HuH-7 (cell line): ENCODE measurements at places on chromosomes 11 and 22.

DNA sequence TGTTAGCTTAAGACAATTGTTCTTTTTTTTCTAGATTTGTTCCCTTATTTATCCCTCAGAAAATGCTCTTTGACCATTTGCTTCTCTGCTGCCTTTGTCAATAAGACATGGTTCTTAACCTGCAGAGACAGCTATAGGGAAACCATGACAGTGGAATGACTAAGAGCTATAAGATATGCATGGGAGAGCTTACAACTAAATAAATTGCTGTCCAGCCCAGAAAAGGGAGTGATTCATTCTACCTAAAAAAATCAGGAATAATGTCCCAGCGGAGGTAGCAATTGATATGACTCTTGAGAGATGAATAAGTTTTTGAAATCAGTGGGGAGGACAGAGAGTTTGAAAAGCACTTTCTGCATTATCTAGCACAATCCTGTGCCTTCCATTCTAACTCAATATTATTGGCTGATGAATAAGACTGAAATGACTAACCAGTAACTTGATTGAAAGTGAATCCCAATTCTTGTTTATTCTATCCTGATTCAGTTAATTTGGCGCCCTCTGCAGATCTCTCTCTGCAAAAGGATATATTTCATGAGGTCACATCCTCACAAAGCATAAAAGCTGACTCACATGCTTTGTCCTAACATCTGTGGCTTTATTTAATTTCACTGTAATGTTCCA lies 680.5 kb upstream of the API5 start:
- peak; percentile 2 for DNase-seq

DNA sequence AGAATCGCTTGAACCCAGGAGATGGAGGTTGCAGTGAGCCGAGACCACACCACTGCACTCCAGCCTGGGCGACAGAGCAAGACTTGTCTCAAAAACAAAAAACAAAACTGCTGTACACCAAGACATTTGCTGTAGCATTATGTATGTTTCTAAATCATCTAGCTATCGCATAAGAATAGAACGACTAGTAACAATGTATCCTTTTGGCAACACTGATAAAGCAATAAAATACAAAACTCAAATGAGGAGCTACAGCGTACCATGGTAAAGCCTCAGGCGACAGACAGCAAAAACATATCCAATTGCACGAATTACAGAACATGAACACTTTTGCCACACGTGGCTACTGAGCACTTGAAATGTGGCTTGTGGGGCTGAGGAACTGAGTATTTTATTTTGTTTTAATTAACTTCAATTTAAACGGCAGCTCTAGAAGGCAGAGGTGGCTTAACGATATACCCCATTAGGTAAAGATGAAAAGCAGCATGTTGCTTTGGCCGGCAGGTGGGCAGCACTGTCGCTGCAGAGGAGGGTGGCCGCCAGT lies 2.3 kb downstream of the TUBGCP6 start:
- DNase-seq: no peak

GRCh38 chr11:126086248-126086647 lies 23.6 kb upstream of the CDON start:
- no peak for DNase-seq

- no peak for DNase-seq
These were observed 1.2 kb downstream of the CARNS1 start for GRCh38 chr11:67416416-67417335.

- no peak for DNase-seq
These were observed 1.9 kb upstream of the PHF21A start for GRCh38 chr11:46122945-46123715.

GRCh38 chr11:46210133-46210636 lies 67.3 kb upstream of the CREB3L1 start:
- DNase-seq: no peak

DNA sequence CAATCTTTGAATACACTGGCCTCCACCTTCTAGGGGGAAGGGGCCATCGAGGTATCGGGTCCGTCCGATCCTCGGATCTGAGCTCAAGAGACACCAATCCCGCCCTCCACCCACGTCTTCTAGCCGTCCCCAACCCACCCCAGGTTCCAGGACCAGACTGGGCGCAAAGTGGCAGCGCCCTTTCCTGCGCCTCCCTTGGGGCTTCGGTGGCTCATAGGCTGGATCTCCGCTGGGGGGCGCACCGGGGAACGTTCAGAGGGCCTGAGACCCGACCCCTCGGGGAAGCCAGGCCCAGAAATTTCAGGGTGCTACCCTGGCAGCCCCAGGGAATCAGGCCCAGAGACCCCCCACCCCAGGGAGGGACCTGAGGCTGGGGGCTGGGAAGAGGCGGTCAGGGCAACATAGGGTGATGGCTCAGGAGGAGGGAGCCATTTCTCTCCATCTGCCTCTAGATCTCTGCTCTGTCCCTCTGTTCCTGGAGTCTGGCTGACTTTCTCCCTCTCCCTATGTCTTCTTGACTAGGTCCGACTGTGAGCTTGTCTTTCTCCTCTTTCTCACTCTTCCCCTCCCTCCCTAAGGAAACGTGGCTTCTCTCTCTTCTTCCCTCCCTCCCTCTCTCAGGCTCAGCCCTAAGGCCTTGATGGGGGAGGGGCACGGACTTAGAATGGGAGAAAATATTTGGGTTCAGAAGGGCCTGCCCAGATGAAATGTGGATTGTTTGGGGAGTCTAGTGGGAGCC lies 1.1 kb downstream of the CREB3L1 start:
- peak; percentile 84 for DNase-seq

DNA sequence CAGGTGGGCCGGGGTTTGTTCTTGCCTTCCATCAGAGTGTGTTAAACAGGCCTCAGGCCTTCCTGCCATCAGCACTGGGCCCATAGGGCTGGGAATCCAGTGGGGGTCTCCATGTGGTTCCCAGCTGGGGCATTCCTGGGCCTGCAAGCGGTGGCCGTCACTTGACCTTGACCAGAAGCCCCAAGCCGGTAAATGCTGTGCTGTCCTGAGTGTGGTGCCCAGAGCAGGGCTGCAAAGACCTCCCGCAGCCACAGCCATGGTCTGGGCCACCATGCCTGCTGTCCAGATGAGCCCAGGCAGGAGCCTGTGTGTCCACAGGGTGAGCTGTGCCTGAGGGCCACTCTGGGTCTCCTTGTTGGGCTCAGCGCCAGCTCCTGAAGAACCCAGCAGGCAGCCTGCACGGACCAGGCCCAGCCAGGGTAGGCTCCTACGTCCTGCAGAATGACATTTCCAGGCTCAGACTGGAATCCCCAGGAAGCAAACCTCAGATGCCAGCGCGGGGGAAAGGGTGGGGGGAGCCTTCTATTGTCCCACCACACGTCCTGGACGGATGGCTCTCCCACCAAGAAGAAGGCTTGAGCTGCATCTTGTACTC lies 117.3 kb downstream of the KCNQ1OT1 start:
- no peak for DNase-seq

DNA sequence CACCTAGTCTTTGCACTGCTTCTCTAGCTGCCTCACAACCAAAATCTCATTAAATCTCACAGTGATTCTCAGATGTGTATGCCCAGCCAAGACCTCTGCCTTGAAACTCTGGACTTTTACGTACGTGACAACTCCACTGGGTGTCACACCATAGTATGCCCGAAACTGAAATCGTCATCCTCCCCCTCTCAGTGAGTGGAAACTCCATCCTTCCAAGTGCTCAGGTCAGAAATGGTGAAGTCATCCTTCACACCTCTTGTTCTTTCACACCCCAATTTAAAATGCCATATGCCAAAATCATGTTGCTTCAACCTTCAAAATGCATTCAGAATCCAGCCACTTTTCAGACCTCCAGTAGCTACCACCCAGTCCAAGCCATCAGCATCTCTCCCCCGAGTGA lies 42.5 kb downstream of the SFI1 start:
- no peak for DNase-seq

DNA sequence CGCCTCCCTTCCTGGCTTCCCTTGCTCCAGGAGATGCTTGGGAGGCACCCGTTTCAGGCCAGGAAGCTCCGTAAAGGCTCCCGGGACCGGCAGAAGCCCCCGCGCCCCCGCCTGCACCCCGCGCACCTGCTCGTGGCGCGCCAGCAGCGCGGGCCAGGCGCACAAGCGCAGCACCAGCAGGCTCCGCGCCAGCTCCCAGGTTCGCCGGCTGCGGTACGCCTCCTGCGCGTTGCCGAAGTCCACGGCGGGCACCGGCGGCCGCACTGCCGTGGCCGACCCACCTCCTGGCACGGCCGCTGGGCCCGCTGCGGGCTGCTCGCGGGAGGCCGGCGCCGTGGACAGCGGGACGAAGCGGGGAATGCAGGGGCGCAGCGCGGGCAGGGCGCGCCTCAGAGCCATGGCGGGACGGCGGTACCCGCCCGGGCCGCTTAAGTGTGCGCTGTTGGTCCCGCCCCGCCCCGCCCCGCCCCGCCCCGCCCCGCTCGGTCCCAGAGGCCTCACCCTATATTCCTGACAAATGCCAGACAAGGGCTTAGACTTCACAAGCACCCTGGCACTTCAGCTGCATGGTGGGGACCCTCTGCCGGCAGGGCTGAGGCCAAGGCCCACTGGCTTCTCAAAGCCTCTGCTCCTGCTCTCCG lies at the start of gene PRODH:
PRODH (minus strand) TSS at position 405 of the 641 bp plus-strand sequence; CDS start at position 399, 6 bp downstream.
- DNase-seq: no peak

DNA sequence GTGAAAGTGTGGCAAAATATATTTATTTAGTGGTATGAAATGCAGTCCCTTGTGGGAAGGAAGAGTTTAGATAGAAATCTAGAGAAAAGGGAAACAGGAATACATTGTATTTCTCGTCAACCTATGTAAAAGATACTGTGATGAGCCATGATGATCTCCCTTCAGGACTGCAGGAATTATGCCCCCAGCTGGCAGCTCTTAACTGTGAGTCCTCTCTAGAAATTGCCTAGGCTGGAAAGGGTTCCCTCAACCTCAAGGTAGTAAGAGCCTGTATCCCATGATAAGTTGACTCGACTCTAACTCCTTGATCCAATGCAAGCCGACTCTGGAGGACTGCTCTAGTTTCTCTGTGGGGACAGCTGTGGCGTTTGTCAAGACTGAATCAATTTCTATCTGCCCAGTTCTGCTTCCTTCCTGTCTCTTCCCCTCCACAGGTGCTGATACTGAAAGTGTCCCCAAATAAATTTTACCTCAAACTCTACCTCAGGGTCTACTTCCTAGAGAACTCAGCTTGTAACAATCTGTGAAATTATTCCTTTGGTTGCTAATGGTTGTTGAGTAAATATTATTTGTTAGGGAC lies 897.3 kb downstream of the METTL15 start:
- no peak for DNase-seq

GRCh38 chr22:46897246-46897623 lies 134.8 kb downstream of the TBC1D22A start:
- DNase-seq: no peak

DNA sequence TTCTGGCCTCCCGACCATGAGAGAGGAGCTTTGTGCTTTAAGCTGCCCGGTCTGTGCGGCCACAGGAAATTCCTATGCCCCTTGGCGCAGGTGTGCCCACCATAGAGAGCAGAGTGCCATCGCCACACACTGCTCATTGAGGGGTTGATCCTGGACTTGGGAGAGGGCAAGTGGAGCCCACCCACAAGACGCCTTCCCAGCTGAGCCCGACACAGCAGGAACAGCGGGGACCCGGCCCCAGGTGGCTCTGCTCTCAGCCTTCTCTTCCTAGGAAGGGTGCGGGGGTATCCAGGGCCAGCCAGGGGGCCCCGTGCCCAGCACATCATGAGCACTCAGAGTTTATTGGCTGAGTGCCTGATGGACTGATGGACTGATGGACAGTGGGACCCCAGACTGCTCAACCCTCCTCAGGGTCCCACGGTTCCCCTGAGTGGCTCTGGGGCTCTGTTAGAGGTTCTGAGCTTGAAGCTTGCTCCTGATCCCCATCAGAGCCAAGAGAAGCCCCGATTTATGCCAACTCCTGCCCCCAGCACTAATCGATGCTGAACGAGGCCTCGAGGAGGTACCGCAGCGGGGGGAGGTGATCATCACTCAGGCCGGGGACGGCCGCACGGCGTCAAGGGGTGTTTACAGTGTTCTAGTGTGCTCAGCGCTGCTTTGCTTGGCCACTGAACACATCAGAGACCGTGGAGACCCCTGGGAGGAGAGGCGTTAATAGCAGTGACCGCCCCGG lies 13.5 kb upstream of the MRGPRD start:
- DNase-seq: no peak

DNA sequence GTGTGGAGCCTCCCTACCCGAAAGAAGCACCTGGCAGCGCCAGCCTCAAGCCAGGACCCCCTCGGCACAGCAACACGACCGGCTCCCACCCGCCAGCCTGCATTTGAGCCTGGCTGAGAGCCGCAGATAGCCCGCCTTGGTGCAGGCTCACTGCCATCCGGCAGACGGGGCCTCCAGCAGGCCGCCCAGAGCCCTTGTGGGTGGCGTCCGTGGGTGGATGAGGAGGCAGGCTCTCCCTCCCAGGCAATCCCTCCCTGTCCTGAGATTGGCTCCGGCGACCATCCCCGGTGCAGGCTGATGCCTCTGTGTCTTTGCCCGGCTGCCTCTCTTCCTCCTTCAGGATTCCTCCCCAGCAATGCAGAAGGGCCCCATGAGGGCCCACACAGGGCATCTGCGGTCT lies 1527.9 kb downstream of the BRD1 start:
- no peak for DNase-seq

DNA sequence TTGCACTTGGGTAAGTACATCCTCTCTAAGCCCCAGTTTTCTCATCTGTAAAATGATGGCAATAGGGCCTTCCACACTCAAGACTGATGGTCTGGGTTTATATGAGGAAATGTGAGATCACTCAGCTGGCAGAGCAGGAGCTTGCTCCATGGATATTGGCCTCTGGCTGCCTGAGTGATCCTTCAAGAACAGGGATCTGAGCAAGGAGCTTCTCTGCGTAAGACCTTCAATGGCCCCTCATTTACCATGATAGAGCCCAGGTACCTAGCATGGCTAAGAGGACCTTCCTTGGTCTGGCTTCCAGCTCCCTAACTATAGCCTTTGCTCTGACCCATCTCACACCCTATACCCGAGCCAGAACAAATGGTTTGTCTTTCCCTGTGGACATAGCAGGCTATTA lies 5.5 kb downstream of the ROBO4 start:
- no peak for DNase-seq

DNA sequence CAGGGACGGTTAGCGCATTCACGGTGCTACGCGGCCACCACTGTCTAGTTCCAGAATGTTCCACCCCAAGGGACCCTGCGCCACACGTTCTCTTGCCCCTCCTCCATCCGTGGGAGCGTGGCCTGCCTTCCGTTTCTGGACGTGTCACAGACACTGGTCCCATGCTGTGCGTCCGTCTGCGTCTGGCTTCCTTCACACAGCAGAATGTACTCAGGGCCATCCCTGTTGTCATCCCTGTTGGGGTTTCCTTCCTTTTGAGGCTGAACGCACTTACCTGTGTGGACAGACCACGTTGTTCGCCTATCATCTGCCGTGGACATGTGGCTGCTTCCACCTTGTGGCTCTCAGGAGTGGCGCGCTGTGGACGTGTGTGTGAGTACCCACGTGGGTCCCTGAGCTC lies 24.9 kb downstream of the BRSK2 start:
- no peak for DNase-seq

GRCh38 chr11:35082321-35083180 lies 56.4 kb upstream of the CD44 start:
- peak; percentile 20 for DNase-seq

- no peak for DNase-seq
These were observed 8.4 kb upstream of the NLRX1 start for GRCh38 chr11:119160151-119160550.

DNA sequence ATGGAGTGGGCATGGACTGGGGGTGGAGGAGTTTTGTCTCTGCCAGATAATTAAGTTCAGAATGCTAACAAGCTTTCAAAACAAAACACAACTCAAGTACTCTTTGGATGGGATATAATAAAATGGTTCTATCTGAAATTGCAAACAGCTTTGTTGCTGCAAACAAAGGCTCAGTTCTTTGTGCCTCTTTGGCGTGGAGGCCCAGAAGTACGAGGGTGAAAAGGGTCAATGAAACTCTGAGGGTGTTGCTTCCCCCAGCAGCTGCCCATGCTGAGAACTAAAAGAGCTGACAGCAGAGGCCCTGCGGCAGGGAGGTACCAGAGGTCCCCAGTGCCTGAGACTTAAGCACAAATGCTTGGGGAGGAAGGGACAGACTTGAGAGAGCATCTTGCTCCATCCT lies 26.5 kb upstream of the IGSF22 start:
- DNase-seq: no peak
